Stimulated activated CD8-positive, alpha-beta memory T cell treated with anti-CD3 and anti-CD28 coated beads, Interleukin-7, amount 100 ng/mL, for 1 hour (primary cell): ENCODE measurements at places on chromosomes 2 and 18.

DNA sequence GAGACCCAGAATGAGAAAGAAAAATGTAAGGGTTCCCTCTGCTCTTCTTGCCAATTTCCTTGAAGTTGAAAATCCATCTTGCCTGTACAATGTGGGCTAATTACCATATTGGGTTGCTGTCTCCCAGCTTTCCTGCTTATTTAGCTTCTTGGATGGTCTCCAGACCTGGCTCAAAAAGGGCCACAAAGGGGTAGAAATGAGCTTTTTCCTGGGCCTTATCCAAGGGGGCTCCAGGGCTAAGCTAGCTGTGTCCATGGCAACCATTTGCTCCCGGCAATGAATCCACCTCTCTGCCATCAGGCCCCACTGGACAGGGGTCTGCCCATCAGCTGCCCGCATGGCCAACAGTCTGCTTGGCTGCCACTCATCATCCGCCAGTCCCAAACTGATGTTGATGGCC, 85.0 kb downstream of the BOD1L2 start:
- no peak for DNase-seq

DNA sequence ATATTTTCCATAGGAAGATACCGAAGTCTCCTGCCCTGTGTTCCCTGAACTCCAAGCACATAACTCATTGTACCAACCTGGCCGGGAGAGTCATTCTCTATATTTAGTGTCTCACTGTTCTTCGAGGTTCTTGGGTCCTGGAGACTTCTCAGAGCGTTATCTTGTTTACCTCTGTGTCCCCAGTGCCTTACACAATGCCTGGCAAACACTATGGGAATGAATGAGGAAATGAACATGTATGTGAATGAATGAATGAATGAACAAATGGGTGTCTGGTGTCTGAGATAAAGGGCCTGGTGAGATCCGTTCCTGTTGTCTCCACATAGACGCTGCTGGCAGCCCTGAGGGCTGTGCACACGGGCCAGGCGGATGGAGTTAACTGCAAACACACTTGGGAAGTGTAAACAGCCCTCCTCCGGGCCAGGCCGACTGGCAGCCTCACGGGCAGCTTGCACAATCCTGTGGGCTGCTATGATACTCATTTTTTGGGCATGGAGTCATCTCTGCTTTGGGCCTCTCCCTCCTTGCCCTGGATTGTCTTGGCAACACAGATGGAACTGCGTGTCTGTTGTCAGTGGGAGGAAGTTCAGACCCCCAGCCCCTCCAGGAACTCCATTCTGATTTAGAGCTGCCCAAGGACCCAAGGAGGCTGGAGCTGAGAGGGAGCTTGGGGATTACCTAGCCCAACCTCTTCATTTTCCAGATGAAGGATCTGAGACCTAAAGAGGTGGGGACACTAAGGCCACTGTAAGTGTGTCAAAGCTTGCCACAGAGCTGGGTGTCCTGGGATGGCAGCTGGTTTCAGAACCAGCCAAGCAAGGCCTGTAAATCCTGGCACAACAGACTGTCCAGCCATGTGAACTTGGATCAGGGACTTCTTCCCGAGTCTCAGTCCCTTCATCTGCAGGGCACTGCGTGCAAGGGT, 124.4 kb downstream of the INHBB start:
- no peak for DNase-seq

- no peak for DNase-seq
These were observed 4.2 kb downstream of the PXDN start for GRCh38 chr2:1739961-1740715.

GRCh38 chr2:11391942-11392266, 47.5 kb upstream of the ROCK2 start:
- DNase-seq: no peak

DNA sequence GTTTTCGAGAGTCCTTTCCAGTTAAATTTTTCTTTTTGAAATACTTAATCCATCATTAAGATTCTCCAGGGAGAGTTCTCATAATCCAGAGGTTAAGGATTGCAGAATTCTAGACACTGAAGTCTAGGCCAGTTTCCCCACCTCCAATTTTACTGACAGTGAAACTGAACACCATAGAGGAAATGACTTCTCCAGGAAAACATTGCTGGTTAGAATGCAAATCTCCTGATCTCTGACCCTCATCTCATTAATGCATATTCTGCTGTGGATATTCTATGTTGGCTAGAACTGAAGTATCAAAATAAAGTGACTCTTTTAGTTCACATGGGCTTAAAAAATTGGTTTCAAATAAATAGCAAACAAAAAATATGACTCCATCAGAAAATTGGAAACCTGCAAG, 105.8 kb upstream of the UGP2 start:
- DNase-seq: no peak

DNA sequence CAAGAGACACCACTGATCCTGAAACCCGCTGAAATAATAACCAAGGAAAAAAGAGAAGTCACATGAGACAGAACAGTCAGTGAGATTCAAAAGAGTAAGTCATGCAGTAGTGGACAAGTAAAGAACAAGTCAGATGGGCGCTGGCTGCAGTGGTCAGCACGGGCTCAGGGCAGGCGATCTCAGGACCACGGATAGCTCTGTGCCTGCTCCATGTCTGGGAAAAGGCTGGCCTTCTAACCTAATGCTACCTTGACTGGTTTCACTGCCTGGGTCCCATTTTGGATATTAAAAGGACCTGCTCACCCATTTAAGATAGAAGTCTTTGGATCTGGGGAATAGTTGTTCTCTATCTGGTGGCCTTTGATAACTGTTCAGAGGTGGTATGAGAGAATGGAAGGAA, 61.7 kb upstream of the LCLAT1 start:
- DNase-seq: no peak

- DNase-seq: no peak
These were observed 244.7 kb downstream of the HNMT start for GRCh38 chr2:138209009-138209408.

- no peak for DNase-seq
These were observed 83.9 kb upstream of the MAPRE2 start for GRCh38 chr18:34957119-34957863.

DNA sequence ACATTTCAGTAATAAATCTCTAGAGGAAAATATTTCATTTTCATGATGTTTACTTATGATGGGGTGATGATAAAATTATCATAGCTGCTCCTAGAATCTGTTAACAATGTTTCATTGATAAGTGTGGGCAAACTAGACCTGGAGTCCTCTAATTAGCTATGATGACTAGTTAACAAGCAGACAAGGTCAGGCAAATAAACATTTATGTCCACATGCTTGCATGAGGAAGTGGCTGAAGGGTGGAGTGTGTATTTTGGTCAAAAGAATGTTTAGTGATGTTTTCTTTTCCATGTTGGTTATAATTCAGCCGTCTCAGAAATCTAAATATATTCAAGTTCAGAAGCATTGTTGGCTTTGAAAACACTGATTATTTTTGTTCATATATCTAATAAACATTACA, 99.9 kb upstream of the FN1 start:
- DNase-seq: no peak

DNA sequence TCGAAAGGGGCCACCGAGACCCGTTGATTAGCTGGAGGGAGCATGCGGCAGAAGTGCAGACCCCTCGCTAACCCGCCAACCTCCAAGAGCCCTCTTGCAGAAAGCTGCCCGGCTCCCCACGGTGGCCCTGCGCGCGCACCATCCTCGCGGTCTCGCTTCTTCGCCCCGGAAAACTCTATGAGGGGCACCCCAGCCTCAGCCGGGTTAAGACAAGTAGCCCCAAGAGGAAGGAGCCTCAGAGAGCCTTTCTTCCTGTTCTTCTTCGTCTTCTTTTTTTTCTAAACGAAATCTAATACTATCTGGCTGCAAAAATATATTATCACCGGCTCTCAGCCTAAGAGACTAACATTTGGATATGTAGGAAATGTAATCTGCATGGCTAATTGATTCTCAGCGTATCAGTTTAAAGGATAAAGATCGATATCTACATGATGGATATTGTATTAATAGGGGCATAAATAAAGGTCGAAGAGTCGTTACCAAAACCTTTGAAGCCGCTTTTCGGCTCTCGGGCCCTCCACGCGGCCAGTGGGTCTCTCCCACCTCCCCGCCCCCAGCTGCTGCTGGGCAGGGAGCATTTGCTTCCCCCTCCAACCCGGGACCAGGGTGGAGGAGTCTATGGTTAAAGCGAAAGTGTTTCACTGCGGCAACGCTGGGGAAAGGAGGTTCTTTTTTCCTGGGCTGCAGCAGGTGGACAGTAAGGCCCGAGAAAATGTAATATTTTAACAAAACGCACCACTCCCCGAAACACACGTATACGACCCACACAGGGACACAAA, 6.1 kb upstream of the PAX3 start:
- no peak for DNase-seq

DNA sequence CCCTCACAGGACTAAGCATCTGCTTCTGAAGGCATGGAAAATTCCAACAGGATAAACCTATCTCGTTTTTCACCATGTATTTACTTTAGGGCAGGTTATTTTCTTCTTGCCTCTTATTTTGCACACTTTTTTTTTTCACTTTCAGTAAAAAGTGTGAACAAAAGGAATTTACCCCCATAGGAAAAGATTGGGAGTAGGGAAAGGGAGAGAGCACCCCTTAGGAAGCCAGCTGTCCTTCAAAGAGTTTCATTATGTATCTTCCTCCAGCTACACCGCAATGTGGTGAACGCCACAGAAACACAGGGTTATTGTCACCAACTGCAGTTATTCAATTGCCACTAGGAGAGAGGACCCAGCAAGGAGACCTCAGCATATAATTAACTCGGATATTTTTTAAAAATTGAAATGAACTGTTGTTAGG, 286.2 kb upstream of the VRK2 start:
- no peak for DNase-seq

DNA sequence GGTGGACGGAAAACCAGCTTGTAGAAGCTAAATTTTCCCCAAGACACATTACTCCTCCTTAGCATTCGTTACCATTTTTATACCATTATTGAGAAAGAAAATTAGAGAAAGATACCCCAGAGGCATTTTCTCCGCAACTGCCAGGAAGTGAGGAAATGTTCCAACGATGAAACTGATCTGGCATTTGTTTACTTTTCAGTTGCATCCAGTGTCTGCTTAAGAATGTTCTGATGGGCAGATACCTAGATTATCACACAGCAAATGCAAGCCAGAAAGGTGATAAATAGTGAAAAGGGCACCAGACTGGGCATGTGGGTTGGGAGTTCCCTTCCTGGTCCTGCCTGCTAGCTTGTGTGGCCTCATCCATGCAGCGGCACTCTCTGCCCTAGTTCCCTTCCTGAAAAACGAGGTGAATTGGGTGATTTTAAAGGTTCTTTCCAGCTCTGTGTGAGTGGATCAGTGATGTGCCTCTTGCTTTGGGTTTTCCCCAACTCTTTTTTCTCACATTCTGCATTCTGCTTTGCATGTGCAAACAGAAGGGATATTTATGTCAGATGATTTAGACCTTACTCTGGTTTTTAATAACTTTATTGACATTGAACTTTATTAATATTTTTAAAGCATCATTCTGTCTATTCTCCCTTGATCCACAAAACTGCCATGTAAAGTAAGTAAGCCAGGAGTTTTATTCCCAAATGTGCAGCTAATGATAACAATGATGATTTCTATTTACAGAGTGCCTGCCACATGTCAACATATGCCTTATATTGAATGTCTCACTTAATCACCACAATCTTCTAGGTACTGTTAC, 139.6 kb downstream of the INSIG2 start:
- DNase-seq: no peak

DNA sequence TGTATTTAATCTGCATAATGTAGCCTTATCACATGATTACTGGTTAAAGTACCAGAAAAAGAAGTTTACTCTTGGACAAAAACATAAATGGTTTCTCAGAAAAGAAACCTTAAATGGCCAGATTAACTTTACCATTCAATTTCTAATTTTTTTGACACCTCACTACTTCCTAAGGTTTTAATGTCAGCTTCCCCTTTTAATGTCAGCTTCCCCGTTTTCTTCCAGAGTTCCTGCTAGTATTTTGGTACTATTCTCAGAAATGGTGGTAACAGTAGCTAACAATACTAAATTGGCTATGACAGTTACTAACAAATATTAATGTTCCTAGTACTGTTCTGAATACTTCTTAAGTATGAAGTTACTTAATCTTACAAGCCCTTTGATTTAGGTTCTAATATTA, 22.4 kb upstream of the SLC8A1 start:
- DNase-seq: no peak

DNA sequence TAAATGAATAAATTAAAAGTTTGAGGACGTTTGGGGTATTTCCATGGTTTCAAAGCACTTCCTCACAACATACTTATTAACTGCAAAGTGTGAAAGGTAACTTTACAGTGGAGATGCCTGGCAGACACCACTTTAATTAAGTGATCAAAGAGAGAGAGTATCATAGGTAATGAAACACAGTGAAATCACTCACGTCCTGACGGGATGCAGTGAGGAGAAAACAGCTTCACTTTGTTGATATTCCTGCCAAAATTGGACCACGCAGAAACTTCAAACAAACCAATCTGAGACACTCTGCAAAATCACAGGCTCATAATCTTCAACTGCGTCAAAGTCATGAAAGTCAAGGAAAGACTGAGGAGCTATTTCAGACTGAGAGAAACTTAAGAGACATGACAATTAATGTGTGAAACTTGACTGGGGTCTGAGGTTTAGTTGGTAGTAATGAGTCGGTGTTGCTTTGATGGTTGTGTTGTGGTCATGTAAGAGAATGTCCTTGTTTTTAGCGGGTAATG, 66.0 kb upstream of the ITGB6 start:
- no peak for DNase-seq

DNA sequence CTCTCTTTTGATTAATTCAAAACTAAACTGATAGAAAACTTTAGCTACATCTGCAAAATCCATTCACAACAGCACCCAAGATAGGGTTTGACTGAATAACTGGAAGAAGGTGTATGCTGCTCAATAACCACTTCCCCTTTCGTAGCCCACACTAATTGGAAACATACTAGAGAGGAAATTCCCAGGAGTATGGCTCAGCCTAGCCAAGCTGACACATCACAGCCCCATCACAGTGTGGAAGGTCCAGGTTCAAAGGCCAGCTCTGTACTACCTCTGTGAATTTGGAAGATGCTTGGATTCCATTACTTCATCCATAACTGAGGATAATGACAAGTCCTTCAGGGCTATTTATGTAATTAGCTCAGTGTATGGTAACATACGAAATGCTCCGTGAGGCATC, 185.4 kb downstream of the FBXO15 start:
- no peak for DNase-seq

DNA sequence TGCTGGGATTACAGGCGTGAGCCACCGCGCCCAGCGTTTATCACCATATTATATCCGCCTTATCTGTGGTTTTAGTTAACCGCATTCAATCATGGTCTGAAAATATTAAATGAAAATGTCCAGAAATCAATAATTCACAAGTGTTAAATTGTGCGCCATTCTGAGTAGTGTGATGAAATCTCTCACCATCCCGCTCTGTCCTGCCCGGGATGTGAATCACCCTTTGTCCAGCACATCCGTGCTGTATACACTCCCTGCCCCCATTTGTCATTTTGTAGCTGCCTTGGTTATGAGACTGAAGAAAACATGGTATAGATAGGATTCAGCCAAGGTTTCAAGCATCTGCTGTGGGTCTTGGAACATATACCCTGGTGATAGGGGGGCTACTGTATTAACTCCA, 70.7 kb downstream of the TIMM21 start:
- no peak for DNase-seq
